HCEC 1CT (cell line): ENCODE measurements at places on chromosomes 2 and 18.

GRCh38 chr2:216551234-216552068 is 52.8 kb downstream of the RPL37A start:
- peak; percentile 70 for DNase-seq

- no peak for DNase-seq
Observed at GRCh38 chr2:7987992-7988391, 693.9 kb upstream of the ID2 start.

DNA sequence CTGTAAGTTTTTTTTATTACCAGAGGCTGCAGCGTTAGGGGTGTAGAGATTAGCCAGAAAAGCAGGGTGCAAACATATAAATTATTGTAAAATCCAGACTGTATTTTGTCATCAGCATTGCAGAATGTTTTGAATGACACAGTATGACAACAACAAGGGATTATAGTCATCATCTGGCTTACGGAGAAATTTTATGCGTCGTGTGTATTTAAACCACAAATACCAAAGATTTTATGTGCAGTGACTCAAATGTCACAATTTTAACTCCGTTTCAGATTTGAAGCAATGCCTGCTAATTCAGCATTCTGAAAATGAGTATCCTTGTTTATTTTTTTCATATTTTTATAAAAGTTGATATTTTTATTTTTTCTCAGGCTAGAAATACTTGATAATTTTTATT is 19.4 kb upstream of the TMX3 start:
- DNase-seq = peak; percentile 81

DNA sequence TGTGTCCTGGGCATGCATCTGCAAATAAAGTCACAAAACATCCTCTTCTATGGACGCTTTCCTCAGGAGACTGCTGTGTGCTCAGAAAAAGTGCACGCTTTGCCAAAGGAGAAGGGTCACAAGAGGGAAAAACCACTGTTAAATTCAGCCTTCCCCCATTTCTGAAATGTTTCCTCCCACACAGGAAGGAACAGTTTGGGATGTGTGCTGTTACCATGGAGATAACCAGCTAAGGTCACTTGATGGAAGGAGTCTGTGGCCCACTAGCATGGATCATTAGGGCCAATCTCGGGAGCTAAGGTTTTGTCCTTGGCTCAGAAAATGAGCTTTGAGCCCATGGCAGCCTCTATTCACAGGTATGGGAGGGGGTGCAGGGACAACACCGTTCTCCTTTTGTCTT is 5.6 kb downstream of the KCNE4 start:
- no peak for DNase-seq

DNA sequence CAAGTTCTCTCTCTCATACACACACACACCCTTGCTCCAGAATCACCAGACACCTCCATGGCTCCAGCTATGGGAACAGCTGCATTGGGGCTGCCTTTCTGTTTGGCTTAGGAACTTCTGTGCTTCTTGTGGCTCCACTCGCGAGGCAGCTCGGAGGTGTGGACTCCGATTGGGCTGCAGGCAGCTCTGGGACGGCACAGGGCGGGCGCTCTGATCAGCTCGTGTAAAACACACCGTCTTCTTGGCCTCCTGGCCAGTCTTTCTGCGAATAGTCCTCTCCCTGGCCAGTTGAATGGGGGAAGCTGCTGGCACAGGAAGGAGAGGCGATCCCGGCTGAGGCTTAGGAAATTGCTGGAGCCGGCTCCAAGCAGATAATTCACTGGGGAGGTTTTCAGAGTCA is 22.4 kb downstream of the FOSL2 start:
- DNase-seq = no peak

- no peak for DNase-seq
Observed at GRCh38 chr18:13835202-13835601, 11.3 kb downstream of the MC5R start.

- DNase-seq = no peak
Observed at GRCh38 chr2:215052404-215052803, 86.0 kb downstream of the ABCA12 start.

DNA sequence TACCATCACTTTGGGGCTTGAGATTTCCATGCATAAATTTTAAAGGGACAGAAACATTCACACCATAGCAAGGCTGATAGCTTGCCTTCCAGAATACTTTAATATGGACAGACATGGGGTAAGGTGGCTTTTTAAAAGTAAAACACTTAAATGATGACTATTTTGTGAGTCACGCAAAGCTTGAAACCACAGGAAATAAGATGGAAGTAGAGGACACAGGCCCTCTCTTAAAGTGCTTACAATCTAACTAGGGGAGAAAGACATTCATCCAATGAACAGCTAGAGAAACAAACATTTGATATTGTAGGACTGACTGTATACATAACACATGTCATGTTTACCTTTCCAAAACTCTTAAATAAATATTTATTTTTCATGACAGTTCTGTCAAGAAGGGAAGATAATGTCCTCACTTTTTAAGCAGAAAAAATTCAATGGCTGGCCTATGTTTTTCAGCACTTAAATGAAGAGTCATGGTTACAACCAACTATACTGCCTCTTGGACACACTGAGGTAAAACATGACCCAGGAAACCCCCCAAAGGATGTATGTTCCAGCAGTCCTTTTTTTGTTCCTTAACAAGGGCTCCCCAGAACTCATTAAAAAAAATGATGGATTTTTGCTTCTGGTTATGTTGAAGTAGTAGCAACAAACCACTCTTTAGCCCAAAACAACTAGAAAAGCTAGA is 120.0 kb upstream of the RBMS1 start:
- DNase-seq = peak; percentile 89

DNA sequence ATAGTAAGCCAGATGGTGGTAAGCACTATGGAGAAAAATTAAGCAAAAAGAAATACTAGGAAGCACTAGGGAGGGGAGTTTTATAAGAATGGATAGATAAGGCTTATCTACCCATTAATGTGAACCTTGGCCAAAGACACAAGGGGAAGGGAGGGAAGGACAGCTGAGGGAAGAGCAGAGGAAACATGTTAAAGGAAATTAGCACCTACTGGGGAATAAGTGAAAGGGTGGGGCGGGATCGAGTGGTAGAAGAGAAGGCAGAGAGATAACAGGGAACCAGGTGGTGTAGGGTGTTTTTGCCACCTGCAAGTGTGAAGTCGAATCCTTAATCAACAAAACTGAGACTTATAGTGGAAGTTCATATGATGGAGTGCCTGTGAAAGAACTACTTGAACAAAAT is 1.7 kb downstream of the UNC80 start:
- no peak for DNase-seq

DNA sequence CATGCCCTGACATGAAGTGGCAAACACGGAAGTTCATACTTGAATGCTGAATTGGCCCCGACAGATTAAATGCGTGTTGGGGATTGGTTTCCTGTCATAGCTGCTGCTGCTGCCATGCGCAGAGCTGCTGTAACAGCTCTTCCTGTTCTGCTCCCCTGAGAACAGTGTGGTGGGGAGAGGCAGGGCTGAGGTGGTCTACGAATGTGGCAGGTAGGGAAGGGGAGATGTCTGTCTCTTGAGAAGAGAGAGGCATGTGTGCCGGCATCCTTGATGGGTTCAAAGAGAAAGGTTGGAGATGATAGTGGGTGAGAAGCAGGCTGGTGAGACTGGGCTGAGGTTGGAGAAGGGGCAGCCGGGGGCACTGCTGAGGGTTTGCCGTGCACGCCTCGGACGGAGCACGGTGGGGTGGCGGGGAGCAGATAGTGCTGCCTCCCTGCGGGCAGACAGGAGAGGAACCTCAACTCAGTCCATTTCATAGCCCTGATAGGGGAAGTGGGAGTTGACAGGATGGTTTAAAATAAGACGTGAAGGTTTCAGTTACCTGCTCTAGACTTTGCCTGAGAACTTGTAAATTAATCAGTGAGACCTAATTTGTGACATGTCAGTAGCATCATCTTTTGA is 46.1 kb downstream of the TMEM185B start:
- no peak for DNase-seq

- DNase-seq = peak; percentile 32
Observed at GRCh38 chr2:37282746-37283145, 41.9 kb downstream of the PRKD3 start.

DNA sequence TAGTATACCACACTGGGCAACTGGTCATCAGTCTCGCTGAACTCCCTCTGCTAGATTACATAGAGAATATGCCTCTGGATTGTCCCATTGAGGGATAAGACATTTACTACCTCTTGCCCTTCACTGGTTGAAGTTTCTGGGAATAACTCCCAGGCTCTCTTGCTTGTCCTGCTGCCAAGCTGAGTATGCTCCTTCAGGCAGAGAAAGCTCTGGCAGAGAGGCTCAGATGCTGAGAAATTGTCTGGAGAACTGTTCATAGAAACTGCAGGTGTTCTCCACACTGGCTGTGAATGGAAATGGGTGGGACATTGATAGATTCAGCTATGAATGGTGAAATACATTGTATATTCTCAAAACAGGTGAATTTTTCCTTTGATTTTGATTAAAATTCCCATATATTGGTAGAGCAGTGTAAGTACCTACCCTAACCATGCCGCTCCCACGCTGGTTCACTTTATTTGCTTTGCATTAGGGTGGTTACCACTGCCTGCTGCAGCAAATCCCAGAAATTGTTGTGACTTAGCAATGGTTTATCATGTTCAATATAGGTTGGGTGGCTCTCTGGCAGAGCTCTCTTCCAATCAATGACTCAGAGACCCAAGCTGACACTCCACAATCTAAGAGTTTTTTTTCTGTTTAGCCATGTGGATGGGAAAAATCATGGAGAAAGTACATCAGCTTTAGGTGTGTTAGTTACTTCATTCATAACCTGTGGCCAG is 36.7 kb downstream of the FAM117B start:
- DNase-seq = no peak

DNA sequence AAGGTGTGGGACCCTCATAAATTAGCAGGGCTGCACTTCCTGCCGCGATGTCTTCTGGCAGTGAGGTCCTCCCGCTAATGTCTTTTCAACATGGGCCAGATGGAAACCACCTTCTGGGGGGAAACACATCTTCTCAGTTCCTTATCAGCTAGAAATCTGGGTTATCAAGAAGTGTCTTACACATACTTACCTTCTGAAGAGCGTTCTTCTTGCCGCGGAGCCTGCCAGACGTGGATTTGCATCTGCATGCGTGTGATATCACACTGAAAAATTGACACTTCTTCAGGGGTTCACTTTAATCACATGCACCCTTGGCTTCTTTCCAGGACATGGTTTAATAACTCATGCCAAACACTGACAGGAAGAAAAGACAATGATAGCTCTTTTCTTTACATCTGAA is 163.5 kb upstream of the SOX11 start:
- DNase-seq = no peak

GRCh38 chr2:172246649-172247048 is 143.9 kb upstream of the DLX2 start:
- DNase-seq = peak; percentile 80

DNA sequence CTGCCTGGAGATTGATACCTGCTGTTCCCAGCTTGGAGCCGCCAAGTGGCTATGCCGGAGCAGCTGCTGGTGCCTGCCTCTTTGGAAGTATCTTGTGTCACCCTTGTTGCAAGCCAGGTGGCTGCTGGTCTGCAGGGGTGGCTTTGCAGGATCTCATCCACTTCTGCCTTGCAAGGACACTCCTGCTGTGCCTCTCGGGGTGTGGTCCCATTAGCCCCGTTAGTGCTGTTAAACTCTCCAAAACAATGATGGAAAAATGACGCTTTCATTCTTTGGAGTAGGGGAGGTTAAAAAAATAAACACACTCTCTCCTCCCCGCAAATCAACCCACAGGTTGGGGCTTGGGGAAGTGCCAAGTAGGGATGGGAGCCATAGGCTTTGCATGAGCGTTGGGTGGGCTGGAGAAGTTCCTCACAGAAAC is 352.8 kb downstream of the RNF144A start:
- DNase-seq = no peak

DNA sequence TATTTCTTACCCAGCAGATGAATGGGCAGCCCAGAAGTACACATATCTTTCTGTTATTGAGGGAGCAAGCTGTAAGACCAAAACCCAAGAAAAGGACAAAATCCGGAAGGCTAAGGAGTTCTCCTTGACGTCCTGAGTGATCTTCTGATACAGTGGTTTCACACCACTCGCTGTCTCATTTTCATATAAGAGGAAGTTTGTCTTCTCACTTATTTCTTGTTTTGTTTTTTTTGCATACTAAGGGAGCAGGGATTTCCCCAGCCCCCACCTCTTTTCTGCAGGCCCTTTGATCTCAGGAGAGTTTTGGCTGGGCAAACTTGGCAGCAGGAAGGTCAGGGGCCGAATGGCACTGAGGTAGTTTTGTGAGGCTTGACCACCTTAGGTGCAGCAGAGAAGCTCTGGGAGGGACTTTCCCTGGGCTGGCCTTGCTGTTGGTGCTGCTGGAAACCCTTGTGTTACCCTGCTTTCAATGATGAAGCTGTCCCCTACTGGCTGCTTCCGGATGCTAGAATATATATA is 13.3 kb downstream of the CHRNA1 start:
- no peak for DNase-seq

DNA sequence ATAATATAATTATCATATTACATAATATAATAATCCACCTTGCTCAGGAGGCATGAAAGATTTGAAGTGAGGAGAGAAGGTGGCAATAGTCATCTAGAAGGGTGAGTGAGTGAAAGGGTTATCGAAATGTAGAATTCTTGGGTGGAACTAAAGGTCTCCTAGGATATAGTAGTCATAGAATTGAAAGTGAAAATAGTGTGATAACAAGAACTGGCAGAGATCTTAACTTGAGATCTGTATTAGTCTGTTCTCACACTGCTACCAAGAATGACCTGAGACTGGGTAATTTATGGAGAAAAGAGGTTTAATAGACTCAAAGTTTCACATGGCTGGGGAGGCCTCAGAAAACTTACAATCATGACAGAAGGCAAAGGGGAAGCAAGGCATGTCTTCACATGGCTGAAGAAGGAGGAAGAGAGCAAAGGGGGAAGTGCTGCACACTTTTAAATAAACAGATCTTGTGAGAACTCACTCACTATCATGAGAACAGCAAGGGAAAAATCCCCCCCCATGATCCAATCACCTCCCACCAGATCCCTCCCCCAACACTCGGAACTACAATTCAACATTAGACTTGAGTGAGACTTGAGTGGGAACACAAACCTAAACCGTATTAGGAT is 351.5 kb downstream of the NR4A2 start:
- DNase-seq = no peak

DNA sequence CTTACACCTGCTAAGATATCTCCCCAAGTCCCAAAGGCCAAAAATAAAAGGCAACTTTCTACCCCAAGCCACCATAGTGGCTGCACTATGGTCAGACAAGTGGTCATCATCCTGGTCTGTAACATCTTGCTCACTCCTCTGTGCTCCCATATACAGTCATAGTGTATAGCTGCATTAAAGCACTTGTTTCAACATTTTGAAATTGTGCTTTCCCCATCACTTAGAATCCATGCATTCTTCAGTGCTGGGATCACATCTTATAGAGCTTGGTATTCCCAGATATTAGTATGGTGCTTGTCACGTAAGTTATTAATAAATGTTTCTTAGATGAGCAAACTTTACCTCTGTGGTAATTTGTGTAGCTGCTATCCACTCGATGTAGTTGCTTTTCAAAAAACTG is 40.4 kb upstream of the CDC42EP3 start:
- DNase-seq = peak; percentile 93
